ENCODE measurements at places on chromosomes 5 and 9.

DNA sequence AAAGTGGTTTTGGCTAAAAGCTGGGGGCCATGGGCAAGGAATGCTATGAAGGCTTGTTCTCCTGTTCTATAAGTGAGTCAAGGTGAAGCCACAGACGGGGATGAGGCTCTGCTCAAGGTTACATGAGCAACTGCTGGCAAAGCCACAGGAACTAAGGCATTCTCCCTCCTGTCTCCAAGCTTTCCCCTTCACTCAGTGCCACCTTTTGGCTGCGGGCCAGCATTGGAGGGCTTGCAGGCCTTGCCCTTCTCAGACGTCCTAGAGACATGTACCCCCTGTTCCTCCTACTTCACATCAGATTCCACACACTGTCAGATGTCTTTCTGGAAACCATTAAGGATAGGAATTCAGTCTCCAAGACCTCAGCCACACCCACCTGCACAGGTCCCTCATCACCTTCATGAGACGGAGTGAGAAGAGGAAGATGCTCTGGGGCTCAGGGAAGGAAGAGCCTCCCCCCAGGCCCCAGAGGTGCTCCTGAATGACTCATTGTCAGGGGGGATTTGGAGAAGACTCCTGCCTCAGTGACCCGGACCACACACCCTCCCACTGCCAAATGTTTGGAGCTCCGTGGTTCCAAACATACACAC, 20.5 kb upstream of the MEIKIN start:
- no peak for DNase-seq

- DNase-seq: no peak
Measured at GRCh38 chr5:41851116-41851515, 19.1 kb downstream of the OXCT1 start.

DNA sequence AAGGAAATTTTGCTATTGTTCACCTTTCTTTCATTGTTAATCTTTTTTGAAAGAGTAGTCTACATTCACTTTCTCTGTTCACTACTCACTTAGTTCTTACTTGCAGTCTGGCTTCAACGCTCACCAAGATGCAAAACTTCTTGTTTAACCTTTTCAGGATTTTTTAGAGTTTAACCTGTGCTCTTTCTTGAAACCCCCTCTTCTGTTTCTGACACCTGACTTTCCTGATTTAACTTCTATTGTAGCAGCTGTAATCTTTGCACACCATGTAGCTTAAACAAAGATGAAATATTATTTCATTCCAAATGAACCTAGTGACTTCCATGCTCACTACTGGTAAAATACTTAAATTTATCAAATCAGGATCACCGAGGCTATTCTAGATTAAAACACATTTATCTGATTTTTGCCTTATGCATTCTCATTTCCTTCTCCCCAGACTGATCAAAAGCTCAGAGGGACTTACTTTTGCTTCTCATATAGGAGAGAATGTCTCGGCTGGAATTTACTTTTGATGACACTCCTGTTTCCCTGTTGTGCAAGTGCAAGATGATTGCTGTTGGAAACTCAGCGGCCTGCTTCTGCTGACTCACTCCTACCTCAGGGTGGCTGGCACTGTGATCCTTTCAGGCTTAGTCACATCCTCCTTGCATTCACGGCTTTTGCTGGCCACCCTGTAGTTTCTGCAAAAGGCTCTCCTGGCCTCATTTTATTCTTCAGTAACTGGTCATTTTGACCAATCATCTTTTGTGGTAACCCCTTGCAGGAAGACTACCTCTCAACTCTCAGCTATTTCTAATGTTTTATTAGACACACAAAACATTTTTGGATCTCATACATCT, 109.3 kb upstream of the IFNE start:
- DNase-seq: peak; percentile 21

DNA sequence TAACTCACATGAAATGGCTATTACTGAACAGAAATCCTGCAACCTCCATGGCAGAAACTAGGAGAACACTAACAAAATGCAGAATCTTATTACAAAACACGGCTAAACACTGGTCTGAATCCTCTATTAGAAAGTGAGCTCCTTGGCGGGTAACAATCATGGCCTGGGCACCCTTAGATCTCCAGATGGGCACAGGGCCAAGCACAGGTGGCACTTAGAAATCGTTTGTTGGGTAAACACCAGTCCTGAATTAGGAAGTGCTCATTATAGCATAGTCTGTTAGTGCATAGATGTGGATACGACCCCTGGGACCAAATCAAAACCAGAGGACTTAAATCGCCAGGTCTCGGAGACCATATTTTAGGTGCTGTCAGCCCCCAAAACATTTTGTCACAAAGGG, 14.4 kb downstream of the VDAC1 start:
- DNase-seq: no peak

DNA sequence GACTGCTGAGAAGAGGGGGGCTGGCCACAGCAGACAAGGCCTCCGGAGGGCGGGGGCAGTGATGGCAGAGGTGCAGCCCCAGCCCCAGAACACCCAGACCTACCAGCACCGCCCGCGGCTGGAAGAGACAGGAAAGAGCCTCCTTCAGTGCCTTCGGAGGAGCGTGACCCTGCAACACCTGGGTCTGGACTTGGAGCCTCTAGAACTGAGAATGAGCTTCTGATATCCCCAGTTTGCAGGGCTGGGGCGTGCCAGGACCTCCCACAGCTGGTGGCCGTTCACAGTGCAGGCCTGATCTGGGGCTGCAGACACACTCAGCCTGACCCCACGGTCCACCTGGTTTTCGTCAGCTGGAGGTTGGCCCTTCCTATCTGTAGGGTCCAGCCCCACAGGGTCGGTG, 9.1 kb downstream of the LCN10 start:
- DNase-seq: no peak

GRCh38 chr5:137611011-137611580, 112.0 kb upstream of the SPOCK1 start:
- no peak for DNase-seq

DNA sequence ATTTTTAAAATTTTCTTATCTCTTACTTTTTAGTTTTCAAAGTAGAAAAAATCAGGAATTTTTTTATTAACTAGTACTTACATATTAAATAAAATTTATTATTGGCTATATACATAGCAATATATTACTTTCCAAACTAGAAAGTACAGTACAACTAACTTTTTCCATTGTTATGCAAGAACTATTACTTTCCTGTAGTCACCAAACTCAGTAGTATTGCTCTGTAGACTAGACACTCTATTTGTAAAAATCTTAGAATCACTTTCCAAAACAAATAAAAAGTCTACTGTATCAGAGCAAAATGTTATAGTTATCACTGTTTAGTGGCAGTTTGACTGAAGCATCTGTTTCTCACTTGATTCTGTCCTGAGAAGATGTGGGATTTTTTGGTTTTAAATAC, 55.3 kb upstream of the MACIR start:
- no peak for DNase-seq

DNA sequence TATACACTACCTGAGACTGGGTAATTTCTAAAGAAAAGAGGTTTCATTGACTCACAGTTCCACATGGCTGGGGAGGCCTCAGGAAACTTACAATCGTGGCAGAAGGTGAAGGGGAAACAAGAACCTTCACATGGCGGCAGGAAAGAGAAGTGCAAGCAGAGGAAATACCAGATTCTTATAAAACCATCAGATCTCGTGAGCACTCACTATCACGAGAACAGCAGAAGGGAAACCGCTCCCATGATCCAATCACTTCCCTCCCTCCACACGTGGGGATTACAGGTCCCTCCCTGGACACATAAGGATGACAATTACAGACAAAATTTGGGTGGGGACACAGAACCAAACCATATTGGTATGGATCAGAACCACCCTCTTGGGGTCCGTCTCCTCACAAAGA, 44.2 kb upstream of the SPIN1 start:
- no peak for DNase-seq

- DNase-seq: no peak
Measured at GRCh38 chr5:137758121-137758520, 4.0 kb upstream of the HNRNPA0 start.

GRCh38 chr5:33857037-33857436, 34.8 kb downstream of the ADAMTS12 start:
- DNase-seq: no peak

DNA sequence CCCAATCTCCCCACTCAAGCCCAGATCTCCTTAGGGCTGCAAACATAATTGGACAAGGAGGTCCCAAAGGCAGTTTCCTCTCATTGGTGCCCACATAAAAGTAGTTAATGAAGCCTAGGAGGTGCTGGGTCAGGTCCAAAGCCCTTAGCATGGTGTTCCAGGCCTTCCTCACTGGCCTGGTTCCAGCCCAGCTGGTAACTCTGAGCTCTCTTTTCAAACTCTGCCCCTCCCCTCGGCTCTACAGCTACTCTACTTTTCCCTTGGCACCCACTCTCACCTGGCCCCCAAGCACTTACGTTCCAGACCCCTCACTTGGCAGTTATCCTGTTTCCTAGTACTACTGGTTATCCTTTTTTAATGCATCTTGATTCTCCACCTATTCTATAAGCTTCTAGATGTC, 9.9 kb downstream of the SEPTIN8 start:
- DNase-seq: no peak

- DNase-seq: no peak
Measured at GRCh38 chr9:112582371-112583262, 96.0 kb downstream of the KIAA1958 start.

DNA sequence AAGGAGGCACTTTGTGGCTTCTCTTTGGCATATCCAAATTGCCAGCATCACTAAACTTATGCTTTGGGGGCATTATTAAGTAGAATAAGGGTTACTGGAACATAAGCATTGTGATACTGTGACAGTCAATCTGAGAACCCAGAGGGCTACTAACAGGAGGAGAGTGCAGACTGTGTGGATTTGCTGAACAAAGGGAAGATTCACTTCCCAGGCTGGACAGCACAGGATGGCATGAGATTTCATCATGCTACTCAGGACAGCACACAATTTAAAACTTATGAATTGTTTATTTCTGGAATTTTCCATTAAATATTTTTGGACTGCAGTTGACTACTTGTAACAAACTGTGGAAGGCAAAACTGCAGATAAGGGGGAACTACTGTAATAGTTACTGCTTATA, 212.5 kb downstream of the TMC1 start:
- no peak for DNase-seq

GRCh38 chr5:147454996-147455677, 54.7 kb downstream of the DPYSL3 start:
- DNase-seq: peak; percentile 18

GRCh38 chr9:107938801-107939386, 449.3 kb upstream of the KLF4 start:
- DNase-seq: no peak

DNA sequence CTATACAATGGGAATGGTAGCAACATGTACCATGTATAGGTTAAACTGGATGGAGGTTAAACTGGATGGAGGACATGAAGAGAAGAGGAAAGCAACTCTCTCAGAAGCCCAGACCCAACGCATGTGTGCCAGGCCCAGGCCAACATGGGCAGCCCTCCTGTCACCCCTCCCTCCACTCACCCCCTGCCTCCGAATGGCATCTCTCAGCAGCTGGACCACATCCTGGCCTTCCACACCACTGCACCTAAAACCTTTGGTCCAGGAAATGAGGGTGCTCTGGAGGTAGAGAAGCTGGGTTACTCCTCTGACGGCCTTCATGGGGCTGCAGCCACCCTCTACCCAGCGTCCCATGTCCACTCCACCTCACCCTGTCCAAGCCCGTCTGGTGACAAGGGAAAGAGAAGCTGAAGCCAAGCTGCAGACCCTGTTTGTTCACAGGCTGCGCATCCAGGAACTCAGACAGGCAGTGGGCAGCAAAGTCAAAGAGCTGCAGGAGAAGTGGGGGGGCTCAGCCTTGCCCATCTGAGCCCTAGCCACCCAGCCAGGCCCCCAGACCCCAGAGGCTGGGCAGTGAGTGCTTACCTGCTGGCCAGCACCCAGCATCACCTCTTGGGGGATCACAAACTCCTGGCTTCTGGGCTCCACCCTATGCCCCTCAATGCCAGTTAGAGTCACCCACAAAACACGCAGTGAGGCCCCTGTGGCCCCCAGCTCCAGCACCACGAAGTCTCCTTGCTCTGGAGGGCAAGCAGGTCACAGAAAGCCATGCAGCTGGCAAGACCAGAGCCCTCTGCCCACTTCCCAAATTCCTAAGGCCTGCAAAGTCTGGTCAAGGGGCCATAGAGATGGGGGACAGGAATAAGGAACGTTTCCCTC, 8.5 kb downstream of the HK3 start:
- DNase-seq: no peak

GRCh38 chr5:125775896-125776295, 647.3 kb upstream of the GRAMD2B start:
- DNase-seq: no peak

Measured in body of pancreas (tissue), 4 donors.